ENCODE measurements at places on chromosomes 2 and 18. TPM values are rescaled to one million over a fixed set of nuclear protein-coding genes. Genes with fewer than 3 reads are reported as not detected.

The RIT2 gene
- total RNA-seq: not detected

The CCL20 gene
- total RNA-seq: not detected

The LOXHD1 gene
- not detected for total RNA-seq

The GCG gene
- total RNA-seq: not detected

The NT5DC4 gene
- not detected for total RNA-seq

The LCT gene
- 0.03 TPM for total RNA-seq

The CNRIP1 gene
- 3.7 TPM for total RNA-seq

The TPO gene
- not detected for total RNA-seq
